ENCODE measurements at places on chromosomes 2 and 18.
A peak's percentile ranks its signal among the peaks of the same experiment; 100 is the strongest.

- peak; percentile 57 for DNase-seq
These were observed 66.9 kb upstream of the RBM44 start for GRCh38 chr2:237731663-237732062.

GRCh38 chr2:227862741-227863588 lies 8.5 kb upstream of the DAW1 start:
- peak; percentile 17 for DNase-seq

DNA sequence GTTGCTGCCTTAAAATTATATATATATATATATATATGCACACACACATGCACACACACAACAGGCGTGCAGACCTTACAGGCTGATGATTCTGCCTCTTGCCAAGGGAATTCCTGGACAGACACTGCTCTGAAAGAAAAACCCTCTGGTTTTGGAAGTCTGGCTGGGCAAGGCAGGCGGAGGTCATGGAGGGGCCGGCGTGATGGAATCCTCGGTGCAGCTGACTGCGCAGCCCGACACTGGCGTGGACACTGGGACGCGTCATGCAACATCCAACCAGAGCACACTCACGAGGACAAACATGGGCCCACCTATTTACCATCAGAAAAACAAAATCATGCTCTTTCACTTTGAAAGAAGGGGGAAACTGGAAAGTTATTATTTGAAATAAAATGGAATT lies 235.3 kb downstream of the ZNF516 start:
- DNase-seq = no peak

- DNase-seq = peak; percentile 60
These were observed 146.4 kb downstream of the SH3RF3 start for GRCh38 chr2:109275120-109276012.

GRCh38 chr2:235605312-235606003 lies 111.6 kb downstream of the AGAP1 start:
- peak; percentile 77 for DNase-seq

DNA sequence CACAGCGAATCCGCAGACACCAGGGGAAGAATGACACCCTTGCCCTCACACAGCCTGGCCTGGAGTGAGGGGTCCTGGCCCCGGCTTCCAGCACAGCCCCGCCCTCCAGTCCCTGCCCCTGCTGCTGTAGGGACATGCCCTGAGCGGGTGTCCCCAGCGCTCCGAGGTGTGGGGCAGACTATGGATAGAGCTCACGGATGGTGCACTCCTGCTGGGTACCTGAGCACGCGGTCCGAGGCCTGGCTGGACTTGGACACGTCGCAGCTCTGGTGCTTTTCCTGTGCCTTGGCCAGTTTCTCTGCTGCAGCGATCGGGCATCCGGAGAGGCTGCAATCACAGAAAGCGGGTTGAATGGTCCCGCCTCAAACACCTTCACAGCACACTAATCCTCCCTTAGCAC lies 165.7 kb upstream of the PXDN start:
- no peak for DNase-seq
